ENCODE measurements at places on chromosomes 12 and 14. TPM values are rescaled to one million over a fixed set of nuclear protein-coding genes. Genes with fewer than 3 reads are reported as not detected.

FOXM1 gene
- total RNA-seq = 25.9 TPM

IKZF4 gene
- 0.76 TPM for total RNA-seq

RIPK3 gene
- not detected for total RNA-seq

PRKD1 gene
- 0.22 TPM for total RNA-seq

RITA1 gene
- 28.1 TPM for total RNA-seq

EMP1 gene
- total RNA-seq = 0.13 TPM

MON2 gene
- total RNA-seq = 34.0 TPM

DNA sequence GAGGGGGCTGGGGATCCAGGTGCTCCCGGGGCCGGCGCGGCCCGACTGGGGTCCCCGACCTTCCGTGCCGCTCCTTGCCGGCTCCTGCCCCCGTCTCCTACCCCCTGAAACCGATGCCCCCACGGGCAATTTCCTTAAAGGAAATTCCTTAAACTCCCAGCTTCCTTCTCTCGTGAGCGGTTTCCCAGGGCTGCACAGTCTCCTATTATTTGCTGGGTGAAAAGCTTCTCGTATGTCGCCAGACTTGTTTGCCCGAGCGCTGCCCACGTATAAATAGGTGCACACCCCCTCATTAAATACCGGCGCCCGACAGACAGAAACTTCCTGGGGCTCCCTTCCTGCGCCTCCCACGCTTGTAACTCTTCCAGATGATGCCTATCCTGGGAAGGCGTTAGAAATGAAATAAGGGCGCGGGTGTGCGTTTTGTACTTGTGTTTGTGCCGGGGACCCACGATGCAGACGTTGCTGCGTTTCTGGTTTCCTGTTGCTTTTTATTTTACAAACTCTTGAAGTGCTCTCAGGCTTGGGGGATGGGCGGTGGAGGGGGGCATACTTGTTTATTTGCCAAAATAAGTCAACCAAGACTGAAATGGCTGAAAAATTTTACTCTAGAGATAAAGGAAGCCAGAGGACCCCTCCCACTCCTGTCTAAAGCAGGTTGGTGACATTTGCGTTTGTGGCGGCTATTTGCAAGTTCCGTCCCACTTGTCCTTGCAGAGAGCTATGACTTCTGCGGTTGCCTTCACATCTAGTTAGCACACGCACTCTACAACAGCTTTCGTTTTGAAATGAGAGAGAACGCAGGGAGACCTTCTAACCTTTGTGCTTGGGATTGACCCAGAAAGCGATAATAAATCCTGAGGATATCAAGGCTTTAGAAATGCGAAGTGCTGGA, 1.0 kb downstream of the HIP1R start:
- H3K27me3 ChIP-seq = no peaks in the 10 kb centered on the region
- peaks cover 58% of the 10 kb centered on the region for H3K4me1 ChIP-seq
- peak overlapping the region; percentile 96 for H3K4me3 ChIP-seq
- peak overlapping the region; percentile 36 for H3K27ac ChIP-seq
- DNase-seq = peak; percentile 66

DNA sequence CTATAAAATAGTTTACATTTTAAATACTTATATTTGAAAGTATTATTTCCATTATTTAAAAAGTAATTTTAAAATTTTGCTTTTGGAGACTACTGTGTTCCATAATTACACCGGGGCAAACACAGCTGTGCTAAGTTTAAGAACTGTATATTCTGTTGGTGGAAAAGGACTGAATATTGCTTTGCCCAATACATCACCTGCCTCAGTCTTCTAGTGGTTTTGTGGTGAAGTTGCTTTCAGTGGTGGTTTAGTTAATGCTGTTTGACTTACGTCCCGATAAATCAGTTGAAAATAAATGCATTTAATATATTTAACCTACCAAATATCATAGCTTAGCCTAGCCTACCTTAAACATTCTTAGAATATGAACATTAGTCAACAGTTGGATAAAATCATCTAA, 23.4 kb downstream of the FBXO34 start:
- no peak overlapping the region for H3K4me3 ChIP-seq
- H3K36me3 ChIP-seq = peaks cover 9% of the 10 kb centered on the region
- H3K27me3 ChIP-seq = no peaks in the 10 kb centered on the region
- no peak for DNase-seq

GRCh38 chr12:121132601-121133481, at the start of gene P2RX7:
TSS of gene P2RX7 (plus strand) at chr12:121132876. CDS start at chr12:121132971, 95 bp downstream.
- H3K36me3 ChIP-seq = no peaks in the 10 kb centered on the region
- peaks cover 57% of the 10 kb centered on the region for H3K4me1 ChIP-seq
- no peak for DNase-seq
- peak within 1 kb of the TSS; percentile 13 for H3K4me3 ChIP-seq
- no peaks in the 10 kb centered on the region for H3K27me3 ChIP-seq

- H3K4me1 ChIP-seq = no peaks in the 10 kb centered on the region
- H3K27me3 ChIP-seq = no peaks in the 10 kb centered on the region
- H3K36me3 ChIP-seq = no peaks in the 10 kb centered on the region
- no peak overlapping the region for H3K4me3 ChIP-seq
Observed at GRCh38 chr14:38186216-38186615, 21.5 kb upstream of the SSTR1 start.

DNA sequence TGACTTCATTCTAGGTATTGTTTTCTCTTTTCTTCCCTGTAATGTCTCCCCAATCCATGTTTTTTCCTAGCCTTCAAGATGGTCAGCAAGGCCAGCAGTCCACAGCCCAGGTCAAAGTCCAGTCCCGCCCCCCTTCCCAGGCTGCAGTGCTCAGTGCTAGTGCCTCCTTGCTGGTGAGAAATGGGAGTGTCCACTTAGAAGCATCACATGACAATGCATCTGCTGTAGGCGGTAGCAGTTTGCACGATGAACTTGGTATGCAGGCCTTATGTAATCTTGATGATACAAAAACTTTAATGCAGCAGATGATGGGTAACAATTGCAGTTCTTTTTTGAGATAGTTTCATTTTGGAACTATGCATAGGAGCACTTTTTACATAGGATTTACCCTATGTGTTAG, 88.4 kb downstream of the PCNX1 start:
- peak; percentile 22 for DNase-seq
- no peak overlapping the region for H3K27ac ChIP-seq
- peaks cover 10% of the 10 kb centered on the region for H3K4me1 ChIP-seq
- H3K27me3 ChIP-seq = no peaks in the 10 kb centered on the region

DNA sequence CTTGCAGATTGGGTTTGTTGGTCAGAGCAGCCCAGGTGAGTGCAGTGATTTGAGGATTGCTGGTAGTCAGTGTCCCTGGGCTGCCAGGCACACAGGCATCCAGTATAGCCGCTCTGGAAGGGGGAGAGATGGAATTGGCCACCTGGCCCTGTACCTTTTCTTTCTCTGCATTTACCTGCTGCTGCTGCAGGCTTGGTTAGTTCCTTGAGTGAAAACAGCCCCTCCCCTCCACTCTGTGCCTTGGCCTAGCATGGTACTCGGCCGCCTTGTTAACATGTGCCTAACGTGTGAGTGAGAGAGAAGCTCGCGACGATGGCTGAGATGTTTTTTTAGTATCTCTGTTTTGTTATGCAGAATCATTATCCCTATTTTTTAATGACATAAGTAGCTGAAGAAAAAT, 49.3 kb upstream of the AMN start:
- peak overlapping the region; percentile 17 for H3K27ac ChIP-seq
- peaks cover 60% of the 10 kb centered on the region for H3K4me1 ChIP-seq
- DNase-seq = no peak
- no peak overlapping the region for H3K4me3 ChIP-seq
- no peaks in the 10 kb centered on the region for H3K27me3 ChIP-seq

- DNase-seq = no peak
- H3K27ac ChIP-seq = no peak overlapping the region
- no peaks in the 10 kb centered on the region for H3K27me3 ChIP-seq
- H3K4me3 ChIP-seq = no peak overlapping the region
- H3K36me3 ChIP-seq = no peaks in the 10 kb centered on the region
- peaks cover 7% of the 10 kb centered on the region for H3K4me1 ChIP-seq
Observed at GRCh38 chr14:52351233-52352060, 37.3 kb downstream of the PTGER2 start.

- H3K4me3 ChIP-seq = no peak overlapping the region
- DNase-seq = peak; percentile 77
- peaks cover 16% of the 10 kb centered on the region for H3K36me3 ChIP-seq
- no peaks in the 10 kb centered on the region for H3K27me3 ChIP-seq
- H3K27ac ChIP-seq = no peak overlapping the region
Observed at GRCh38 chr12:122471324-122472226, 29.2 kb downstream of the ZCCHC8 start.

DNA sequence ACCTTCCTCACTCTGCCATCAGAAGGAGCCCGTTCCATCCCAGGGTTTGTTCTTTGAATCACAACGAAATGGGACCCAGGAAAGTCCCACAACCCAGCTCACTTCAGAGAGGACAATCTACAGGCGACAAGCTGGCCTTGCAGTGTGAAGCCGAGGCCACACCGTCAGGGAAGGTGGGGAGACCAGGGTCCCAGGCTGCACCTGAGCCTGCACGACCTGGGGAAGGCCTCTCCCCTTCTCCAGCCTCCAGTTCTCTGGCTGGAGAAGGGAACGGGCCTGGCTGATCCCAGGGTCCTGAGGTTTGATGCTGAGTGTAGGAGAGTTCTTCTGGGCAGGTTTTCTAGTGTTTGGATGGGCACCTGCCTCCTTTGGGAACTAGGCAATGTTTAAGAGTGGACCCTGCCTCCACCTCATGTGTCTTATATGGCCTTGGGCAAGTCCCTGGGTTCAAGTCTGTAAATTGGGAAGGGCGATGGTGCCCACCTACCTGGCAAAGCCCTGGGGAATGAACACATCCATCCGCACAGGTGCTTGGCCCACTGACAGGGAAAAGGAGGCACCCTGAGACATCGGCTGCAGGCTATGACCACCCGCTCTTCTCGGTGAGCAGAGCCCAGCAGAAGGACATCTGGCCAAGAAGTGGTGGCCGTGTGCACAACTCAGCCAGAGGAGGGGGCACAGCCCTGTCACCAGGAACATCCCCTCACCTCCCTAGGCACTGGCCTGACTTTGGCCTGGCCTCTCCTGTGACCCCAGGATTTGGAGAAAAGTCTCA, 77.9 kb upstream of the BCL11B start:
- no peak for DNase-seq
- H3K27me3 ChIP-seq = no peaks in the 10 kb centered on the region
- no peaks in the 10 kb centered on the region for H3K36me3 ChIP-seq
- H3K27ac ChIP-seq = no peak overlapping the region

GRCh38 chr12:106288494-106289195, 13.9 kb upstream of the TCP11L2 start:
- H3K27ac ChIP-seq = peak overlapping the region; percentile 84
- H3K4me3 ChIP-seq = no peak overlapping the region
- peak; percentile 91 for DNase-seq
- H3K36me3 ChIP-seq = no peaks in the 10 kb centered on the region
- peaks cover 77% of the 10 kb centered on the region for H3K4me1 ChIP-seq

- no peaks in the 10 kb centered on the region for H3K27me3 ChIP-seq
- no peak overlapping the region for H3K27ac ChIP-seq
- H3K36me3 ChIP-seq = no peaks in the 10 kb centered on the region
- H3K4me3 ChIP-seq = no peak overlapping the region
- no peaks in the 10 kb centered on the region for H3K4me1 ChIP-seq
Observed at GRCh38 chr12:98058838-98059237, 456.6 kb upstream of the TMPO start.

- no peak for DNase-seq
- H3K4me1 ChIP-seq = no peaks in the 10 kb centered on the region
- no peak overlapping the region for H3K27ac ChIP-seq
- H3K36me3 ChIP-seq = no peaks in the 10 kb centered on the region
- H3K4me3 ChIP-seq = no peak overlapping the region
Observed at GRCh38 chr12:108210001-108210400, 80.9 kb downstream of the WSCD2 start.

DNA sequence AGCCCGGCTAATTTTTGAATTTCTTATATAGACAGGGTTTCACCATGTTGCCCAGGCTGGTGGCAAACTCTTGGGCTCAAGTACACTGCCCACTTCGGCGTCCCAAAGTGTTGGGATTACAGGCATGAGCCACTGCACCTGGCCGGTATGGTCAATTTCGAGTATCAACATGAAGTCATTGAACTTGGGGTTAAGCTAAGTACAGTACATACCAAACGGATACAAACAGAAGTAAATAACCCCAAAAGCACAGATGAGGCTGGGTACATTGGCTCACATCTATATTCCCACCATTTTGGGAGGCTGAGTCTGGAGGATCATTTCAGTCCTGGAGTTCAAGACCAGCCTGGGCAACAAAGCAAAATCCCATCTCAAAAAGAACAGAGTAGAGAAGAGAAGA, 13.0 kb upstream of the PSMD9 start:
- H3K4me1 ChIP-seq = peaks cover 29% of the 10 kb centered on the region
- DNase-seq = no peak
- H3K4me3 ChIP-seq = no peak overlapping the region
- H3K27ac ChIP-seq = peak overlapping the region; percentile 74

GRCh38 chr14:105224845-105225570, 23.3 kb upstream of the BTBD6 start:
- no peaks in the 10 kb centered on the region for H3K4me1 ChIP-seq
- H3K4me3 ChIP-seq = no peak overlapping the region
- H3K27me3 ChIP-seq = no peaks in the 10 kb centered on the region
- no peak for DNase-seq
- H3K27ac ChIP-seq = no peak overlapping the region

DNA sequence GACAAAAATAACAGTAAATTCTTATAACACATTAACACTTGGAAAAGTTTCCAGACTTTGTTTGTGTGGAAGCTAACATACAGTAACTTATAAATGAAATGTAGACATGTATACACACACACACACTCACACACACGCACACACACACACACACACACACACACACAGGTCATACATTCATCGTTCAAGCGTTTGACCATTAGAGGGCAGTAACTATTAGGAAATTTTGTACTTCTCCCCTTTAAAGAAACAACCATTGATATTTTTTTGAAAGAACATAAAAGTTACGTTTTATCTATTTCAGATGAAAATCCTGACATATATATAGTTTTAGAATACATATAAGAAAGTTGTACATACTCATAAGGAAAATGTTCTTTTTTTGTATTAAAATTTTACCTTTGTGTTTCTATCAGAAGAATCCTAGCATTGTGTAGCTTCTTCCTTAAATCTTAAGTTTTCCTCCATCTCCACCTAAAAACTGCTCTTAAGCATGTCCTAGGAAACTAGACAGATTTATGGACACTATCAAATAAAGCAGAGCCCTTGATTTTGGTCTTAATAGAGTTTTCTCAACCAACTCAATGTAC, 29.0 kb downstream of the PTPRQ start:
- no peaks in the 10 kb centered on the region for H3K36me3 ChIP-seq
- H3K27ac ChIP-seq = no peak overlapping the region
- H3K4me1 ChIP-seq = no peaks in the 10 kb centered on the region

DNA sequence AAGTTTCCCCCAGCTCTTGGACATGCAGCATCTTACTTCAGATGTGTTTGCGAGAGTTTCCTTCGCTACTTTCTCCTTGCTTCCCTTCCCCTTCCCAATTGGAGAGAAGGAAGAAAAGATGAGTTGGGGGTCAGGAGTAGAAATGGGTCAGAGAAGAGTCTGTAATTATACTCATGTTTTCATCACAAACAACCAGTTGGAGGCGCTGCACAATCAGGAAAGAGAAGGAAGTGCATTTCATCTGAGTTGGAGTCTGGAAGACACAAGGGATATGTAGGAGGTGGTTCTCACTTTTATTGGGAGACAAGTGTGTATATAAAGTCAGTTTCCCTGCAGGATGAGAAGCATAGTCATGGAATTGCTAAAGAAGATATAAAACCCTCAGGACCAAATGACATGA, 31.3 kb upstream of the VSX2 start:
- no peak overlapping the region for H3K27ac ChIP-seq
- H3K4me3 ChIP-seq = no peak overlapping the region
- H3K36me3 ChIP-seq = 0 out of 3 replicates have a peak, but pooled peaks cover 6% of the 10 kb centered on the region
- no peaks in the 10 kb centered on the region for H3K4me1 ChIP-seq
- H3K27me3 ChIP-seq = no peaks in the 10 kb centered on the region

- no peak overlapping the region for H3K27ac ChIP-seq
- no peak for DNase-seq
- H3K27me3 ChIP-seq = no peaks in the 10 kb centered on the region
- peaks cover 75% of the 10 kb centered on the region for H3K4me1 ChIP-seq
Observed at GRCh38 chr12:51021694-51022093, 4.5 kb downstream of the SLC11A2 start.

GRCh38 chr12:44127966-44128710, 292.3 kb downstream of the TMEM117 start:
- H3K36me3 ChIP-seq = no peaks in the 10 kb centered on the region
- H3K4me1 ChIP-seq = no peaks in the 10 kb centered on the region
